ENCODE measurements at places on chromosomes 12 and 14.

- DNase-seq: no peak
Observed at GRCh38 chr14:69443296-69443805, 41.2 kb upstream of the PLEKHD1 start.

DNA sequence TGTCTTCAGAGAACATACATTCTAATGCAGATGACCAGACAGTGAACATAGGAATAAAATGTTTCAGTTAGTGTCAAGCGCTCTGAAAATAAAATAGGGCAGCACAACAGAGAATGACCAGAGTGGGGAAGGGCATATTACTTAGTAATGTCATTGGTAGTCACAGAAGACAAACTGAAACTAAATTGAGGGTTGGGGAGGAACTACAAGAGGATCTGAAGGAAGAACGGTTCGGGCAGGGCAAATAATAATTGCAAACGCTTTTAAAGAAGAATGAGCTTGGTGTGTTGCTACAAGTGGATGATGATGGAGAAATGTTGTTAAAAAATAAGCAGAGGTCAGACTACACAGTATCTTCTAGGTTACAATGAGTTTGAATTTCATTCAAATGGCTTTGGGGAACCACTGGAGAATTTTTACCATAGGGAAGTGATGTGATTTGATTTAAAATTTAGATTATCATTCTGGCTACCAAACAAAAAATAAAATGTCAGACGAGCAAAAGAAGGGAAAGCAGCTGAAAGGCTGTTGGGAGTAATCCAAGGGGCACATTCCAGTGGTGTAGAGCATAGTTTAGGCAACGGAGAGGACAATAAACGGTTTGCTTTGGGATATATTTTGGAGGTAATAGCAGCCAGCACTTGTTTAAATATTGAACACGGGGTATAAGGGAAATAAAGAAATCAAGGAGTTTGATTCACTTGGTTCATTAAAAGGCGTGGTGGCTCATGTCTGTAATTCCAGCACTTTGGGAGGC lies 56.3 kb upstream of the SLC6A13 start:
- DNase-seq: no peak

- no peak for DNase-seq
Observed at GRCh38 chr14:69684461-69685217, 73.2 kb downstream of the SUSD6 start.

GRCh38 chr12:778615-779014 lies 26.2 kb downstream of the WNK1 start:
- DNase-seq: no peak

DNA sequence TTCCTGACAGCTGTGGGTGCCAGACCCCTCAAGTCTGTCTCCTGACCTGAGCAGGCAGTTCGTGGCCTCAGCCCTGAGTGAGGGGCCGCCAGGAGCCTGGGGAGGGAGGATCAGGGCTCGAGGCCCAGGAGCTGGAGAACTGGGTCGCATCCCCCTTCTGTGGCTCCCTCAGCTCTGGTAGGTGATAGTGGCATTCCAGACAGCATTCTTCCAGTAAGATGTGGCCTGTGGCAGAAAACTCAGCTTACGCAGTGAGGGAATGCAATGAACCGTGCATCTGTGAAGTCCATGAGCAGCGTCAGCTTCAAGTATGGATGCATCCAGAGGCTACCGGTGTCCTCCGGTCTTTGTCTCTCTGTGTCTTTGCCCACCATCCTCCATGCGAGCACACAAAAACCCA lies 28.4 kb upstream of the FBRSL1 start:
- DNase-seq: no peak

DNA sequence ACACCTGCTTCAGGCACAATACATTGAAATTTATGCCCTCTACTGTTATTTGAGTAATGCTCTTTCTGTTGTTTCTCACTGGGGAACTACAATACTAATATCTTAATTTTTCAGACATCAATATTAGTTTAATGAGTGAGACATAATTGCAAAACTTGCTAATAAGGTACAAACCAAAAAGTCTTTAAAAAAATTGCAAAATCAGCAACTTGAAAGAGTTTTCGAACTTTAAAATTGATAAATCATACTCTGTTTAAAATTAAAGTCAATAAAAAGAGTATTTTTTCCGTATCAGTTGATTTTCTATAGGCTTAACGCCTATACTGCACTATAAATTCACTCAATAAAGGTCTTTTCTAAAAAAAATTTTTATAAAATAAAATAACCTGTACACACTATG lies 1735.9 kb upstream of the SEL1L start:
- DNase-seq: no peak

DNA sequence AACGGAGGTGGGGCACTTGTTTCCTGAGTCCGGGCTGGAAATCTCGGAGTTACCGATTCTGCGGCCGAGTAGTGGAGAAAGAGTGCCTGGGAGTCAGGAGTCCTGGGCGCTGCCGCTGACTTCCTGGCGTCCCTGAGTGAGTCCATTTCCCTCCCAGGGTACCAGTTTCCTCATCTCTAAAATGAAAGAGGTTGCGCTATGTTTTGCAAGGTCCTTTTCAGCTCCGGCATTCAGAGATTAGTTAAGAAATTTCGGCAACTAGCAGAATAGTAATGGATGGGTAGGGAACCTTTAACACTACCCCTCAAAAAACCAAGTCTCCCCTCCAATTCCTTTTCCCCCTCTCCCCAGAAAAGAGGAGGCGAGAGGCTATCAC lies 724 bp downstream of the BLOC1S1 start:
- no peak for DNase-seq
